ENCODE measurements at places on chromosomes 3 and 15.

DNA sequence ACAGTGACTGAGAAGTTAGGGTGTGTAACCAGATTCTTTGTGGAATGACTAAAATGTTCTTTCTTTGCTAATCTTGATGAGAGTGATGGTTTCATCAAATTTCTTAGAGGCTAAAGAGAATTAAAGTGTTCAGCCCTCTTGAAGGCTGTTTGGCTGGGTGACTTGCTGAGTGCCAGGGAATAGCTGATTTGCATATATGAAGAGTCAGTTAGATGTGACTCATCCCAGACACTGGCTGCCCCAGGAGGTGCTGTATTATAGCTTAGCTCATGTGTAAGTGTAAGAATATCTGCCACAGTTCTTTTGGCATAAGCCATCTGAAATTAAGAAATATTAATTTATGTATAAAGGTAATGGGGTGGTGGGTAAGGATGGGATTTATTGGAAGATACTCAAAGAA lies 535.1 kb downstream of the NLGN1 start:
- DNase-seq: no peak

GRCh38 chr3:106261915-106262683 lies 393.3 kb upstream of the CBLB start:
- no peak for DNase-seq

GRCh38 chr3:16494814-16495431 lies 18.6 kb downstream of the RFTN1 start:
- DNase-seq: no peak

- no peak for DNase-seq
Observed at GRCh38 chr3:17872457-17872856, 130.0 kb upstream of the TBC1D5 start.

GRCh38 chr15:44971036-44971435 lies 14.5 kb downstream of the TERB2 start:
- DNase-seq: no peak

- no peak for DNase-seq
Observed at GRCh38 chr3:192082730-192083660, 622.0 kb downstream of the PYDC2 start.

Data from stimulated activated CD8-positive, alpha-beta memory T cell treated with anti-CD3 and anti-CD28 coated beads, Interleukin-2, amount 100 ng/mL, for 48 hours (primary cell).